ENCODE measurements at places on chromosomes 6 and 20. TPM values are rescaled to one million over a fixed set of nuclear protein-coding genes. Genes with fewer than 3 reads are reported as not detected.

The PRPF6 gene
- 67.1 TPM for total RNA-seq

GRCh38 chr6:31534011-31534410 lies 5.2 kb downstream of the MCCD1 start:
- H3K4me1 ChIP-seq = peaks cover 32% of the 10 kb centered on the region
- H3K27me3 ChIP-seq = no peaks in the 10 kb centered on the region
- no peak overlapping the region for H3K27ac ChIP-seq
- DNase-seq = no peak
- peaks cover 82% of the 10 kb centered on the region for H3K36me3 ChIP-seq

DNA sequence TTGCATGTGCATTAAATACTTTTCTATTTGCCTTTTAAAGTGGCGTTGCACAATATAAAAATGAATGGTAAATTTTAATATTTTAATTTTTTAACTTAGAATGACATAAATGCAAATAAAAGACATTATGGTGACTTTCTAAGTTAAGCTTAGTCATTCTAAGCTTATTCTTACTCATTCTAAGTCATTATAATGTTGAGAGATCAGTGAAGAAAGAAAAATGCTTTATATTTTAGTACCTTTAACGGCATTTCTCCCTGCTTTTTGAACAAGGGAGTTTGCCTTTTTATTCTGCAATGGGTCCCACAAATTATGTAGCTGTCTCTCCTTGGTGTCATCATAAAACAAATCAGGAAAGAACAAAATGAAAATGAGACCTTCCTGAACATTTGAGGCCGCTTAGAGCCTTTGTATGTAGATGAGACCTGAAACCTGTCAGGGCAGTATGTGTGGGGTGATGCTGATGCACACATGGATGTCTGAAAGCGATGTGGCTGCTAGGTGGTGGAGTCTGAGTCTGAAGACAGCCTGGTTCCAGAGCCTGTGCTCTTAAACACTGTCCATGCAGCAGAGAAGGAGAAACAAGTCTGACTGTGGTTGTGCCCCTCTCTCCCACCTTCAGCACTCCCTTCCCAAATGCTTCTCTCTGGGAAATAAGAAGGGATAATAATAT lies 158.0 kb downstream of the PHF3 start:
- no peaks in the 10 kb centered on the region for H3K36me3 ChIP-seq
- no peak for DNase-seq
- no peak overlapping the region for H3K4me3 ChIP-seq
- no peak overlapping the region for H3K27ac ChIP-seq
- no peaks in the 10 kb centered on the region for H3K4me1 ChIP-seq

The PACRG gene
- not detected for total RNA-seq

DNA sequence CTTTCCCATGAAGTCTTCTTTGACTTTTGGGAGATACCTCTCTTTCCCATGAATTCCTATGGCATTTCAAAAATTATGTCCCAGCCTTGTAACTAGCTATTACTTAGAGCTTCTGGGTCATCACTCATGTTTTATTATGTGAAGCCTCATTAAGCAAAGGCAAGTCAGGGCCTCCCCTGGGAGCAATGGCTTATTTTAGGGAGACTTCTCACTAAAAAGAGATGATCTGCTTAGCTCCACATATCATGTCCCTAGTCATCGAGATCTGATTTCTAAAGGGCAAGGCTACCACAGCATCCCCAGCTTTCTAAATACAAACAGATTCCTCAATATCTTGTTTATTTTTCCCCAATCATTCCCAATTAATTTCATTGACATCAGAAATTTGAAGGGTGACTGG lies 154.0 kb upstream of the MANEA start:
- no peaks in the 10 kb centered on the region for H3K4me1 ChIP-seq
- no peak overlapping the region for H3K27ac ChIP-seq
- no peaks in the 10 kb centered on the region for H3K27me3 ChIP-seq
- no peak overlapping the region for H3K4me3 ChIP-seq
- H3K36me3 ChIP-seq = no peaks in the 10 kb centered on the region

DNA sequence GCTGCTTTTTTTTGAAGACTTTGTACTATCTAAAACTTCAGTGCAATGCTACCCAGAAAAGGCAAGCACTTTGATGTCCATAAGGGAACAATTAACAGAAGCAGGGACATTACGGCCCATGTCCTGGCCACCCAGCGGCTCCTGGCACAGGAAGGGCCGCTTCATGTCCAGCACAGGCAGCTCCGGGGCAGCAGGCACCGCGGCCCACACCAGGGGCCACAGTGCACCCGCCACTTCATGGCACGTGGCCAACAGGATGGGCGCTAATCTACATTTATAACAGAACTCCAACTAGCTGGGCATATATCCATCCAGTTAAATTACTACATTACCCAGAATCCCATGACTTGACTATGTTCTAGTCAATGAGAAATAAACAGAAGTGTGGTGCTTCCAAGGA lies 198.2 kb upstream of the ID4 start:
- H3K27ac ChIP-seq = no peak overlapping the region
- no peaks in the 10 kb centered on the region for H3K4me1 ChIP-seq
- H3K27me3 ChIP-seq = no peaks in the 10 kb centered on the region
- DNase-seq = no peak

The PPP1R14C gene
- not detected for total RNA-seq

The TBP gene
- 23.6 TPM for total RNA-seq

DNA sequence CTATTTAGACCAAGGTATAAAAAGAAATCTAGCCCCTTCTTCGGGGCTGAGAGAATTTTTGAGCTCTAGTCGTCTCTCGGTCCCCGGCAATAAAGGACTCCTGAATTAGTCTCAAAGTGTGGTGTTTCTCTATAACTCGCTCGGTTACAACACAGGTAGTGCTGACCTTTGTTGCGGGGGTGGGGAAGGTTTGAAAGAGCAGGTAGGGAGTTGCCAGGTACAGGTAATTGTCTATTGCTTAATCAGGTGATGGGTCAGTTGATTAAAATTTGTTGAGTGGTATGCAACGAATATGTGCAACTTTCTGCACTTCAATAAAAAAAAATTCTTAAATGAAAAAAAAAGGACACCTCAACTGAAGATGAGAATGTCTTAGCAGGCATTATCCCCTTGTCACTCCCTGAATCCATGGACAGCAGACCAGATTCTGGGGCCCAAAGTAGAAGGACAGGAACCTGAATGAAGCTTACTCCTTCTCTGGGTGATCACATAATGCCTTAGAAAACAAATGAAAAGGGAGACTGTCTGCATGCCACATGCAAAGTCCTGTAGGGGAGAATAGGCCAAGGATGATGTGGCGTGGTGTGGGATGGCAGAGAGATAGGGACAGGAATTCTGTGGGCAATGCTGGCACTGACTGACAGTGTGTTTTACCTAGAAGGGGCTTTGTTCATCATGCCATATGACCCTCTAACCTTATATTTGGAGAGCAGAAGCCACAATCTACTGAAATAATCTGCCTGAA lies 157.6 kb upstream of the OLIG3 start:
- peaks cover 9% of the 10 kb centered on the region for H3K27me3 ChIP-seq
- peaks cover 6% of the 10 kb centered on the region for H3K4me1 ChIP-seq
- peaks cover 7% of the 10 kb centered on the region for H3K36me3 ChIP-seq
- H3K4me3 ChIP-seq = no peak overlapping the region
- H3K27ac ChIP-seq = no peak overlapping the region
- no peak for DNase-seq

- no peak for DNase-seq
- no peak overlapping the region for H3K4me3 ChIP-seq
- peaks cover 56% of the 10 kb centered on the region for H3K27me3 ChIP-seq
- peaks cover 6% of the 10 kb centered on the region for H3K4me1 ChIP-seq
- H3K36me3 ChIP-seq = no peaks in the 10 kb centered on the region
- no peak overlapping the region for H3K27ac ChIP-seq
Measured at GRCh38 chr6:46735720-46736031, 501 bp upstream of the PLA2G7 start.

- no peak overlapping the region for H3K4me3 ChIP-seq
- peaks cover 24% of the 10 kb centered on the region for H3K27me3 ChIP-seq
- no peak for DNase-seq
- peaks cover 4% of the 10 kb centered on the region for H3K4me1 ChIP-seq
- no peaks in the 10 kb centered on the region for H3K36me3 ChIP-seq
Measured at GRCh38 chr20:36084897-36085613, 69.5 kb upstream of the EPB41L1 start.

The ATP6V1G2 gene
- 3.7 TPM for total RNA-seq

The POM121L2 gene
- total RNA-seq = not detected

The PAX1 gene
- total RNA-seq = not detected

The DEFB124 gene
- not detected for total RNA-seq

GRCh38 chr6:166906376-166907044 lies 49.8 kb downstream of the RNASET2 start:
- H3K27me3 ChIP-seq = no peaks in the 10 kb centered on the region
- no peak overlapping the region for H3K4me3 ChIP-seq
- no peak for DNase-seq
- peaks cover 41% of the 10 kb centered on the region for H3K4me1 ChIP-seq

GRCh38 chr6:26025047-26025893 lies 62.0 kb upstream of the HFE start:
- peaks cover 2% of the 10 kb centered on the region for H3K36me3 ChIP-seq
- peaks cover 82% of the 10 kb centered on the region for H3K4me1 ChIP-seq
- peaks cover 3% of the 10 kb centered on the region for H3K27me3 ChIP-seq
- H3K4me3 ChIP-seq = peak overlapping the region; percentile 88

DNA sequence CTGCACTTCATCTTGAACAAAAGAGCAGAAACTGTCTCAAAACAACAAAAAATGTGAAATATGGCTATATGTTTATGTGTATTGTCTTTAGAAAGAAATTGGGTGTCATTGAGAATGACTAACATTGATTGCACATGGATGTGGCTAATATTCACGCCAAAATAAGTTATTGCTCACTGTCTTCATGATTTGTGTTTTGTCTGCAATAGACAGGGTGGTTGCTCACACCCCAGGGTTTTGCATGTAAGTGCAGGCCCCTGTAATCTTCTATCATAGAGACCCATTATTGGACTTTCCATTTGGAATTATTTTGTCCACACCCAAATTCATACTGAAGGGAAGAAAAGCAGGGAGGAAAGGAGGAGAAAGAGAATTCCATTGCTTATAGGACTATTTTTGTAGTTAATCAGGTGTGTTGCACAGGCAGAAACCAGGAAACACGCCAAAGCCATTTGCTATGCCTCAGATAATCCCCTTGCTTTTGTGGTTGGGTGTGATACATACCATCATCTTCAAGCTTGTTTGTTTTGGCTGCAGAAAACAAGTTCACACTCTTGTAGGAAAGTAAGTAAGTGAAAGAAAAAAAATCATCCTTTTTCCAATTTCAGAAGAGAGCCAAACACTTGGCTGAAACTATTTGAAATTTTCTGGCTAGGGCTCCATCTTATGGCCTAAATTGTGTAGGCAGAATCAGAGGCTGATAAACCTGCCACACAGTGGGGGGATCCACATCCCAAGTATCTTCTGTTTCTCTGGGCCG lies 214.1 kb downstream of the COL12A1 start:
- no peak overlapping the region for H3K4me3 ChIP-seq
- H3K27ac ChIP-seq = no peak overlapping the region
- H3K27me3 ChIP-seq = no peaks in the 10 kb centered on the region
- no peaks in the 10 kb centered on the region for H3K36me3 ChIP-seq

The CALHM5 gene
- total RNA-seq = not detected

DNA sequence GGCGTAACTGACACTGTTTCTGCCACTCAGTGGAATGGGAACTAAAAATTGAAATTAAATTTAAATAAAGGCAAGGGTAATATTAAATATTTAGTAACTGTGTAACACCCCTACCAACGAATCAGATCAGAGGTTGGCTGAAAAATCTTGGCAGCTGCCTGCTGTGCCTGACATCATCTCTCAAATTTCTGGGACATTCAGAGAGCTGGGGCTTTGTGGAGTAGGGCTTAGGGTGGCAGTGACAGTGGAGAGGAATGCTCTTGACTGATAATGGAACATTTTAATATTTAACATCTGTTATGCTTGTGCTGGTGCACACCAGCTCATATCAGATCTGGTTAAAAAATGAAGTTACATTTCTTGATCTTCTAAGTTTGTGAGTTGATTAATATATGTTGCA lies 62.2 kb downstream of the RFPL4B start:
- no peak overlapping the region for H3K27ac ChIP-seq
- H3K36me3 ChIP-seq = no peaks in the 10 kb centered on the region
- DNase-seq = no peak
- peaks cover 9% of the 10 kb centered on the region for H3K27me3 ChIP-seq
- no peak overlapping the region for H3K4me3 ChIP-seq

Measured in activated CD4-positive, alpha-beta T cell treated with anti-CD3 and anti-CD28 coated beads, Interleukin-2, amount 10 ng/mL, durations not matched to agents 7 days and 5 days (primary cell).